ENCODE measurements at places on chromosomes 4 and X.

DNA sequence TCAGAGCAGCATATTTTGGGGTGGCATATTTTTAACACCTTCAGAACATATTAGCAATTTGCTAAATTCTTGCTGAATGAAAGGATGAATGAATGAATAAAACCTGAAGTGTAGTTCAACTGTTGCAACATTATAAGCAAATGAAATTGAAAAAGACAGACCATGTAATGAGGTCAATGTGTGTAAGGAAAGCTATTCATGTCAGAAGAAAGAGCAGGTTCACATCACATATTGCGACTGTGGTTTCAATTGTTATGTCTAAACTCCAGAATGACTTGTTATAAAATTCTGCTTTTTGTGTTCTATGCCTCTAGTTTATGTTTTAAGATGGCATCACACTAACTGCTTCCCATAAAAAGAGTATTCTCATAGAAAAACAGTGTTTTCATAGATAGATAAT, 32.9 kb upstream of the DSPP start:
- no peak for DNase-seq

DNA sequence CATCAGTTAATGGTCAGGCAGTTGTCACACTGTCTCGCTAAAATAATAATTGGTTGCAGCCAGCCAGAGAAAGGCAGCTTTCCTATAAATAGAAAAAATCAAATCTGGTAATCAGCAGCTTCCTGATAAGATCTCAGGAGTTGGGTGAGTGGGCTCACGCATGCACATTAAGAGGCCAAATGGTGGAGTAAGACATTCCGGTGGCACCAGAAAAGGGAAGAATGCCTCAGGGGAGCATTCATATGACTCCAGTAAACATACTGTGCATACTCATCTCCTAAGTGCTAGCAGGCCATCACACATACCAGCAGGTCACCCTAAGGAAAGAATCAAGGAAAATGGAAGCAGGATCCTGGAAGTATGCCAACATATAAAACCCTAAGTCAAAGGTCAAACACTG, 40.1 kb downstream of the UGT2B15 start:
- DNase-seq, result no peak

- no peak for DNase-seq
These were observed 550.0 kb downstream of the EPHA5 start for GRCh38 chr4:65120287-65120686.

DNA sequence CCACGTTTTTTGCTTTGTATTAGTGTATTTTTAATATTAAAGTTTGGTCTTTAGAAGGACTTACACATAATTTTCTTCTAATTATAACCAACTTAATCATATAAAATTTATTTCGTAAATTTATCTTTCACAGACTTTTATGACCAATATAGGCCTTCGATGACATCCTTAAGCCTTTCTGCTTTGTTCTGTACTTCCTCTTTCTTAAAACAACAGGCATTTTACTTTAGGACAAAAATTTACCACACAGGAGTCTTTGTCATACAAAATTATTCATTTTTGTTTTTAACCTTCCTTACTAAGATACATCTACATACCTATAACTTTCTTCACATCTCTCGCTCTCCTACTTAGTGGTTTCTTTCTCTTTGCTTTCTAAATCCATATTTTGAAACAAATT, 56.3 kb downstream of the RGS12 start:
- DNase-seq, result no peak

GRCh38 chr4:67696061-67696460, 4.9 kb downstream of the UBA6 start:
- no peak for DNase-seq

DNA sequence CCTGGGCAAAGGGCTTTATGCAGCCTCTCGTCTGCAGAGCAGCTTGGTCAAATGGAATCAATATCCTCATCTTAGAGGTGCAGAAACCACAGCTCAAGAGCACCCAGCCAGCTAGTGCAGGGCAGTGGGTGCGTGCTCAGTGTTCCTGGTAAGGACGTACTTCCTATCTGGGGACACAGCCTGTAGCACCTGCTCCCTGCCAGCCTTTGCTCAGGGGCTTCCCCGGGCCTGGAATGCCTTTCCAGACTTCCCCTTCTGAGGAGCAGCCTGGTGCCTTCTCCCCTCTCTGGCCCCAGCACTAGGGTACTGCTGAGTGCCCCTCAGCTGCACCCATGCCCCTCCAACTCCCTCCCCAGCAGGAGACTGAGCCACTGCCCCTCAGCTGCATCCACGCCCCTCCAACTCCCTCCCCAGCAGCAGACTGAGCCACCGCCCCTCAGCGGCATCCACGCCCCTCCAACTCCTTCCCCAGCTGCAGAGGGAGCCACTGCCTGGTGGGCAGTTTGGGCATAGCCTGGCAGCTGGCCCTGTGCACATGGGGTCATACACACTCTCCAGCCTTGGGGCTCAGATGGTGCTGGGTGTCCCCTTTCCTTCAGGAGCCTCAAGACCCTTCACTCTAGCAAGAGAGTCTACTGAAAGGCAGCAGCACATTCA, 42.2 kb upstream of the AFAP1 start:
- no peak for DNase-seq

DNA sequence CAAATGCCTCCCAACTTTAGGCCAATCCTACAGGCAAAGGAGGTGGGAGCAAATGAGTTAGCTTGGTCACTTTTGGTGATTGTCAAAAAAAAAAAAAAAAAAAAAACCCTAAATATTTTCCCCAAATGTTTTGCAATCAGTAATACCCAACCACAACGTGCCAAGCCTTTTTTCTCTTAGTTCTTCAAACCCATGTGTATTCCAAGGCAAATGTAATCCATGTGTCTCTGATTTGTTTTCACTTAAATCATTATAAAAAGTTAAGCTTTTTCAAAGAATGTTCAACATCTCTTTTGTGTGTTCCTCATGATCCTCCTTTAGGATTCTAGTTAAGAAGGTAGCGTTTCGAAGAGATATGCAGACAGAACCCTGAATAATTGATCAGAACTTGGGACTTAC, 328.4 kb downstream of the PAPSS1 start:
- DNase-seq, result no peak

- DNase-seq, result no peak
These were observed 58.0 kb downstream of the FGF16 start for GRCh38 chrX:77505227-77505626.

GRCh38 chr4:139214039-139214534, 37.1 kb upstream of the ELF2 start:
- DNase-seq, result peak; percentile 68

GRCh38 chr4:128483816-128484215, 196.2 kb upstream of the PGRMC2 start:
- DNase-seq, result no peak

DNA sequence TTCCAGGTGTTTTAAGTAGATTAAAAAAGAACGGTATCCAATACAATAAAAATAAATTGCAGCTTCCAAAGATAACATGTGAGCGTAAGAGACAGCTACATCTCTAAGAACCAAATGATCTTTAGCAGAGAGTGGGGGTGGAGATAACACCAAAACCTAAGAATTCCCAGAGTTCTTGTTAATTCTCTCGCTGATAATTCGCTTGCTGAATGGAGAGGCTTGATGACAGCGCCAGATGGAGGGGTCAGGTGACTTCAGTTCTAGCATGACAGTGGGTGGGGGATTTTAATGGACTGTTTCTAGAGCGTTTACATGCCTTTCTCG, 2.3 kb downstream of the CLCN4 start:
- DNase-seq, result no peak

DNA sequence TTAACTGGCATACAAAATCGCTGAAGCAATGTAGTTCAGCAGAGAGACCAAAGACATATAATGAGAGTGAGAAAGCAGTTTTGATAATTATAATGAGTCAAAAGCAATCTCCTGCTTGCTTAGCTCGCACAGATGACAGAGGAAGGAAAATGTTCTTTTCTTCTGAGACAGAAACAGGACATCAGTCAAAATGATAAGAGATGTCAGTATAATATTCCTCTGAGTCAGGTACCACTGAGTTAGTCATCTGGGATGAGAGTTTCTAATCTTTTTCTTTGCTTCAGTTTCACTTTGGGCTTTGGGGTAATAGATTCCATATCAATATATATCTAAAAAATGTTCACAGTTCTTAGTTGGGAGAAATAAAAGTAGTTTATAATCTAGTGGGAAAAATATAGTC, 387.2 kb downstream of the PCDH7 start:
- no peak for DNase-seq

DNA sequence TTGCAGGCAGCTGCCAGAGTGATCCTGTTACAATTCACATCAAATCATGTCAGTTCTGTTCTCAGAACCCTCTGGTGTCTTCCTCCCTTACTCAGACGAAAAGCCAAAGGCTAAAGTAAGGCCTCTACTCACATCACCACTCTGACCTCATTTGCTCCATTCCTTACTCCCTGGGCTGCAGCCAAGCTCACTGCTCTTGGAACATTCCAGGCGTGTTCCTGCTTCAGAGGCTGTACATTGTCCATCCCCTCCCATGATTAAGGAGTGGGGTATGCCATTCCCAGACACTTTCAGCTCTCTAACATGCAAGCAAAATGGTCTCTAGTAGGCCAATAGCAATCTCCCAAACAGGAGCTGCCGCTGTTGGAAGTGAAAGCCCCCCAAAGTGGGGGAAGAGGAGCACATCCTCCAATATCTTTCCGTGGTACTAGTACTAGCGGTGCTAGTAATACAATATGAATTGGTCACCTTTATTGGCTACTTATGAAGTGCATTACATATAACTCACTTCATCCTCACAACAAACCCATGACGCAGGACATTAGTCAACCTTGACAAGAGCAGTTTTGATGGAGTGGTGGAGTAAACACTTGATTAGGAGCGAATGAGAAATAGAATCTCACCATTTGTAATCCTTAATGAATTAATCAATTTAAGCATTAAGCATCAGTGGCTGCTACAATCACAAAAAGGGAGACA, 15.0 kb downstream of the GAB3 start:
- DNase-seq, result no peak

- no peak for DNase-seq
These were observed 91.6 kb downstream of the ANXA10 start for GRCh38 chr4:168183717-168184571.

DNA sequence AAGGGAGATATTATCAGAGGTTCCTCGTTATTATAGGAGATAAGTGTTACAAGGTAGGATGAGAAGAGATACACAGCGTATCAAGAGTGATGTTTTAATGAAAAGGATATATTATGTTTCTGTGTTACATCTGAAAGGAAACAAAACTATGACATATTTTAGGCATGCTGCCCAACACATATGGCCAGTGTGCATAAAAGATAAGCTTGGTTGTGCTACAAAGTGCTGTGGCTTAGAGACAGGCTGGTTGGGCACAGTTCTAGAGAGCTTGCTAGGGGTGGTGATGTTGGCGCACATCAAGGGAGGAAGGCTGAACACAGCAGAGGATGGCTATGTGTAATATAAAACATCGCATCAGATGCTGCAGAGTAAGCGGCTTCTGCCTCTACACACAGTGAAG, 42.4 kb downstream of the TRAM1L1 start:
- no peak for DNase-seq
